Activated CD8-positive, alpha-beta memory T cell treated with anti-CD3 and anti-CD28 coated beads, Interleukin-2, amount 50 U/mL, for 4 hours (primary cell): ENCODE measurements at places on chromosomes 1 and 21.

- DNase-seq = no peak
Observed at GRCh38 chr1:153587314-153587713, 21.7 kb upstream of the S100A2 start.

DNA sequence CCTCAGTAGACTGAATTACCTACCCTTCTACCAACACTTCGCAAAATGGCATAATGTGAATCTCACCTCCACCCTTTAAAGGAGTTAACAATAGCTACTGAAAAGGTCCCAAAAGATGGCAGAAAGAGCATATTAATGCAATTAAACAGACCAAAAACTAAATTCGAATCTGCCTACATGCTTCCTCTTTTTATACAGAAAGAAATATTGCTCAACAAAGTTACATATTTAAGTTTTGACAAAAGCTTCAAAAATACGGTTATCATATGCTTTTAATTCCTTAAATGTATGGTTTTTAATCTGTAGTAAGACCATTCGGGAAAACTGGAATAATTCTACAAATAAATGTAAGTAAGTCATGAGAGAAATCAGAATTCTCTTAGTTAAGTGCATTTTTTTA lies 2.2 kb downstream of the APP start:
- no peak for DNase-seq

DNA sequence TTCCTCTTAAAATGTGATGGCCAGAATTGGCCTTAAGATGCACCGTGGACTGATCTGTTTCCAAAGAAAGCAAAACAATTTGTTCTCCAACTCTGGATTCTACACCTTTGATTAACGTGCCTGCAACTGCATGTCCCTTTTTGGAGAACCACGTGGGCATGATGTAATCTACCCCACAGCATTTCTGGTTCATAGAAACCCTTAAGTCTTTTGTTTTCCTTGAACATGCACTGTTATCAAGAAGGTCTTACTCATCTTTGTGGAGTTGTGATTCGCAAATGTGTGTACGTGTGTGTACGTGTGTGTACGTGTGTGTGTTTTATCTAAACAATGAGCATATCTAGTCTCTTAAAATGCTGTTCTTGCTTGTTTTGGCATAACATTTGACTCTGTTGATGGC lies 57.8 kb downstream of the LPAR3 start:
- no peak for DNase-seq

DNA sequence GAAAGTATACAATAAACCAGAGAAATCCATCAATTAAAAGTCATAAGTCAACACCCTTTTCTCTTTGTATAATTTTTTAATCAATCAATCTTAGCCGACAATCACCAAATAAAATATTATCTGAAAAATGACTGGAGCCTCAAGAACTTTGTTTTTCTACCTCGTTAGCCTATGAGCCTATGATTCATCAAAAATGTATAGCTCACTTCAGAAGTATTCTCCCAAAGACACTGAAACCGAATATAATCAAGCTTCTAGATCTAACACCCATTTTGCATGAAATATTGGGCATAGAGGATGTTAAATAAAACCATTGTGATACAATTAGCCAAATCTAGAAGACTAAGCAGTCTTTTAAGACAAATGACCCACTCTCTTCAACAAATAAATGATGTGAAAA lies 17.8 kb upstream of the RSBN1 start:
- DNase-seq = no peak

- DNase-seq = no peak
Observed at GRCh38 chr21:44888581-44889550, 15.4 kb upstream of the PTTG1IP start.

DNA sequence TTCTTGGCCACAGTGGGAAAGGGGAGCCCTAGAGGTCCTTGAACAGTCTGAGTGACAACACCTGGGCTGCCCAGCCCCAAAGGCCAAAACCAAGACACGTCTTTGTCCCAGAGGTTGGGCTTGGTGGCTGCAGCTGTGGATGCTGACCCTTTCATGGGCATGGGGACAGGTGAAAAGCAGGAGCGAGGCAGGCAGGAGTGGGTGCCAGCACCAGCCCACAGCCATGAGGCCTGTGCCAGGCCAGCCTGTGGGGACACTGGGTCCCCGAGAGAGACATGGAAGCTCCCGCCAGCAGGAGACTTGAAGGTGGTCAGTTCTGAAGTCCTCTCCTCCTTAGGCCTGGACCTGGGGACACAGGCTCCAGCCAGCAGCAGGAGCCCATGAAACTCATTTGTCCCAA lies 98.6 kb downstream of the KCNJ15 start:
- DNase-seq = no peak

- peak; percentile 56 for DNase-seq
Observed at GRCh38 chr1:179867493-179868330, 9.9 kb downstream of the TOR1AIP2 start.
